ENCODE measurements at places on chromosomes 11 and 22. TPM values are rescaled to one million over a fixed set of nuclear protein-coding genes. Genes with fewer than 3 reads are reported as not detected.

Gene KLHDC7B
- 2.1 TPM for total RNA-seq

Gene OR52E8
- total RNA-seq, result not detected

Gene MRGPRE
- not detected for total RNA-seq

Gene PLAAT5
- not detected for total RNA-seq

Gene LRRC56
- 3.2 TPM for total RNA-seq

Gene PGR
- total RNA-seq, result not detected

Gene SPTBN2
- total RNA-seq, result not detected

Gene B3GAT1
- 0.42 TPM for total RNA-seq

Gene MICAL3
- 11.7 TPM for total RNA-seq

Gene SCGB1D2
- not detected for total RNA-seq

Gene SCO2
- 4.2 TPM for total RNA-seq
